ENCODE measurements at places on chromosomes 12 and 14.
A peak's percentile ranks its signal among the peaks of the same experiment; 100 is the strongest.

DNA sequence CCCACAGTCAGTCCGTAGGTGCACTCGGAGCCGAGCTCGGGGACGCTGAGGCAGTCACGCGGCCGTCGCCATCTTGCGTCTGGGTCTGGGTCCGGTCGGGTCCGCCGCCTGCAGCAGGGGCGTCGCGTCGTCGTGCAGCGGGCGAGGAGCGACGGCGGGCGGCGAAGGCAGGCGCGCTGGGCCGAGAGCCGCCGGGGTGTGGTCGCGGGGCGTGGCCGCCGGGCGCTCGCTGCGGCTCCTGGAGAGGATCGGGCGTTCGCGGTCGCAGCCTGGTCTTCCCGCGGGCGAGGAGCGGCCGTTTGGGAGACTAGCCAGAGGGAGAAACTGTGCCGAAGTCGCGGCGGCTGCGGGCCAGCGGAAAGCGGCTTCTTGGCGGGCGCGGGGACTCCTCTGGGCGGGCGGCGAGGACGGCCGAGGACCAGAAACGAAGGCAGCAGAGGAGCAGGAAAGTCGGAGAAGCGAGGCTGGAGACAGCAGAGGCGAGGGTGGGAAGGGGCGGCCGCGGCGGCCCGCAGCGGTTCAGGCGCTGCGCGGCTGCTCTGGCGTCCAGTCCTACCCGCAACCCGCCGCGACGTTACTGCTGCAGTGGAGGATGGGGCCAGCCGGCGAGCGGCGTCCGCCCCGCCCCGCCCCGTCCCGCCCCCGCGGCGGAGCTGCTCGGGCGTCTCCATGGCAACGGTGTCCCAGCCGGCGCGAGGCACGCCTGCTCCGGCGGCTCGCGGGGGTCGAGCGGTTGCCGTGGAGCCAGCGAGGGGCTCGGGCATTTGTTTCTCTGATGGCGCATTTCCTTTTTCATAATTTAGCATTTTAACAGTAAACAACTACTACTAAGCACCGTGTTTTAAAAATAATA lies at the start of gene PNMA1:
TSS of gene PNMA1 (minus strand) at position 582 of the 853 bp plus-strand sequence. CDS start 745 bp downstream, outside the sequence.
- DNase-seq: peak; percentile 87

DNA sequence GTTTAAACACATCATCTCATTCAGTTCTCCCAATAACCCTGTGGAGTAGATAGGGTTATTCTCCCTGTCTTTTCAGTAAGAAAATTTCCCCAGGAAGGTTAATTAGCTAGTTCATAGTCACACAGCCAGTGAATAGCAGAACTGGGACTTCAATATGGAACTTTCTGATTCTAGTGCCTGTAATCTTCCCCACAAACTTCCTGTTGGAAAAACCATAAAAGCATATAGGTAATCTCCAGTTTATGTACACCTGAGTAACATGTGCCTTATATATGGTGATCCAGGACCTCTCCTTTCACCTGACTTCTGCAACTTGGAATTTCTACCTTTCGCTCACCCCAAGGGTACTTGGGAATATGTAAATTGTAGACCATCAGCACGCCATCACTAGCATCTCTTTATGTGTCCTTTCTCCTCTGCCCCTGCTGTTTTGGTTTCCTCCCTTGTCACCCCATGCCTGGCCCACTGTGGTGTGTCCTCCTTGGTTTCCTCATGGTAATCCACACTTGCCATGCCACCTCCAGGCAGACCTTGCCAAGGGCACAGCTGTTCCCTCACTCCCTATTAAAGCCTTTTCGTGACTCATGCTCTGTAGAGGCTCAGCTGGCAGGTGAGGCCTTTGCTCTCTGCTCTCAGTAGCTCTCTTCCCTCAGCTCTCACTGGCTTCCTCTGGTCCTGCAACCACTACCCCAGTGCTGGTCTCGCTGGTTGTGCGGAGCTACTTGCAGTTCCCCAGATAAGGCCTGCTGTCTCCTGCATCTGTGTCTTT lies 16.7 kb downstream of the TBC1D30 start:
- DNase-seq: no peak

DNA sequence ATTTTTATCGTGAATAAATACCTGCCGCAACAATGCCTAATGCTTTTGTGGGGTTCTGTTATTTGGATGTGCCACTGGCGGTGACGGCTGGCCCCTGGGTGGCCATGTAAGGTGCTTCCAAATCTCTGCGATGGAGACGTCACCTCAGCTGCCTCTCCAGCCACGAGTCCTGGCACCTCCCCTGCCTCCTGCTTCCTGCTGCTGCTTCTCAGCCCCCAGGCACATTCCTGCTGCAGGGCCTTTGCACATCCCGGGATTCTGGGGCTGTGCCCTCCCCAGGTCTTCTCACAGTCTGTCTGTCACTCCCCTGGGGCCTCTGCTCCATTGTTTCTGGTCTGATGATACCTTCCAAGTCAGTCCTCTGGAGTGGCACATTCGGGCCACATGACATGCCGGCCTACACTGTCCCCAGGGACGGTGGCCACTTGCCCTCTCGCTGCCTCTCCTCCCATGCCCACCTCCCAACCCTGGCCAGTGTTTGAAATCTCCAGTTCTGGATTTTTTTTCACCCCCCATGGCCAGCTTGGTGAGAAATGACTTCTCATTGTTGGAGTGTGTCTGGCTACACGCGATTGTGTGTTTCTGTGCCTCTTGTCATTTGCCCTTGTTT lies 151.8 kb downstream of the KIF26A start:
- no peak for DNase-seq

DNA sequence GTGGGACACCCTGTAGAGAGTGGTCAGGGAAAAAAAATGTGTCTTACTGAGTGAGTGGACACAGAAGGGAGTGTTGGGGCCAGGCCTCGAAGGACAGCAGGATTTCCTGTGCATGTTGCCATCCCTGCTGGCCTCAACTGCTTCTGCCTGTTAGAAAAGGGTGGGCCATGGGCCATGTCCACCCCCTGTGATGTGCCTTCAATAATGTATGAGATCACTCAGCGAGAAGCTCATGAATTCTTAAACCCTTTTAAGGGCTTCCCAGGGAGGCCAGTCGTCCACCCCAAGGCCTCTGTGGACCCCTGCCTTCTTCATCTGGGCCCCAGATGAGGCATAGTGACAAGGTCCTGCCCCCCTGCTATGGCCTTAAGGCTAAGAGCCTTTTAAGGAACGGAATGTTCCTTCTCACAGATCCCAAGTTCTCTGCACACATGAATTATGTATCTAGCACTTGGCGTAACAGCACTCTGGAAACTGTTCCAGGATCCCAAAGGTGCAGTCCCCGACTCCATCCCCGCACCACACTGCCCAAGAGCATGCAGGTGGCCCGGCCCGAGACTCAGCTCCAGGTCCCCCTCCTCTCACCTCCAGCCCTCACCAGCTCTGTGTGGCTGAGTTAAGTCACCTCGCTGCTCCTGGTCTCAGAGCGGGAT lies 8.9 kb upstream of the C14orf132 start:
- DNase-seq: no peak
